ENCODE measurements at places on chromosomes 2 and 18.
A peak's percentile ranks its signal among the peaks of the same experiment; 100 is the strongest.

GRCh38 chr2:149648282-149649030 lies 60.9 kb upstream of the MMADHC start:
- peak; percentile 94 for DNase-seq

- DNase-seq, result no peak
These were observed 109.1 kb downstream of the PID1 start for GRCh38 chr2:229162015-229162414.

- no peak for DNase-seq
These were observed 11.1 kb downstream of the HDAC4 start for GRCh38 chr2:239389414-239390329.

DNA sequence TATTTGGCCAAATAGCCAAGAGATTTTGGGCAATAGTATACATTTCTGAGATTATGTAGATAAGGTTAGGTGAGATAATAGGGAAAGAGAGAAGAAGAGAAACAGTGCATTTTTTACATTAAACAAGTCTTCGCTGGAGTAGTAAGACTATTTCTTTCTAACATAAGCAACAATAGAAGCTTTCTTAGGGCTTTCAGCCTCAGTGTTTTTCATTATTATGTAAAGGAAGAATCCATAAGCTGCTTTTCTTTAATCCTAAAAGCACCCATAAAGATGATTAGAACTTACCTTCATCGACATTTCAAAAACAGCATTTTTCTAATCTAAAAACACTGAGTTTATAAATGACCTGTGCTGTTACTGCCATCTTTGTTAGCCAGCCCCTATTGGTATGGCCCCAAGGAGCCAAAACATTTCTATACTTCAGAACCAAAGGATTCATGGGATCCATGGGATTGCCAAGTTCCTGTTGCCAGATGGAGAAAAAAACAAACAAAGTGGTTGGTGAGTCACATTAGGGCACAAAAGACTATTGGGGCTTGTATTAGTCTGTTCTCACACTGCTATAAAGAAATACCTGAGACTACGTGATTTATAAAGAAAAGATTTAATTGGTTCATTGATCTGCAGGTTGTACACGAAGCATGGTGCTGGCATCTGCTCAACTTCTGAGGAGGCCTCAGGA lies 88.2 kb downstream of the SCG2 start:
- DNase-seq, result no peak

DNA sequence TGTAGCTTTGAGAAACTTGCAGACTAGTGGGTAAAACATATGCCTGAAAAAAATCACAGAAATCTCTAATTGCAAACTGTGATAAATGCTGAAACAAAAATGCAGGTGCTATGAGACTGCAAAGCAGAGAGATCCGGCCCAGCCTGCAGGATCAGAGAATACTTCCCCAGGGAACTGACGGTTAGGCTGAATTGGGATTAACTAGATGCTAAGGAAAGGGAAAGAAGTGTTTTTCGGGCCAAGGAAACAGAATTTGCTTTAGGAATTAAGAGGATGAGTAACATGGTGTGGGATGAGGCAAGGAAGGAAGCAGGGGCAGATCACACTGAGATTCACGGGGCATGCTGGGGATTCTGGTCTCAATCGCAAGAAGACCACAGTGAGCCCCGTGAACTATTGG lies 71.5 kb downstream of the OSBPL6 start:
- DNase-seq, result no peak

GRCh38 chr2:213980883-213981282 lies 430.0 kb upstream of the VWC2L start:
- DNase-seq, result no peak

- no peak for DNase-seq
These were observed 88.3 kb upstream of the TAF1B start for GRCh38 chr2:9755008-9755407.

DNA sequence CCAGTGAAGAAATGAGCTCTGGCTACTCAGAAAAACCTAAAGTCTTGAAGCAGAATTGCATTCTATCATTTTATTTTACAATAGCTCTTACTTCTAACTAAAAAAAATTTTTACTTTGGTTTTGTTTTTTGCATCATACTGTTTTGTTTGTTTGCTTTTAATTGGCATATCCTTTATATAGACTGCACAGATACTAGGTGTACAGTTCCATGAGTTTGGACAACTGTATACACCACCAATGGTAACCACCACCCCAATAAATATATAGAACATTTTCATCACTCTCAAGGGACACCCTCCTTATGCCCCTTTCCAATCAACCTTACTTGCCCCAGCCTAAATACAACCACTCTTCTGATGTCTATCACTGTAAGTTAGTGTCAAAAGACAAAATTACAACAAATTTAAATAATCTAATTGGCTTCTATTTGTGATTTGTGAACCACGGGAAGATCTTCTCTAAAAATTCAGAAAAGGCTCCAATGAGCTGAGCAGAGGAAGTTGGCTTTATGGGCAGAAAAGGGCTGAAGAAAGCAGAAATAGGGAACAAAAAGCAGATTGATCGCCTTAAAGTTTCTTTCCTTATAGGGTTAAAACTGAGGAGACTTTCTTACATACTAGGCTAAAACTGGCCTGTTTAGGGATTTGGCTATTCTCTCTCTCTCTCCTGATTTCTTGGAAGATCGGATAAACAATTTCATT lies 22.2 kb upstream of the SOS1 start:
- no peak for DNase-seq

GRCh38 chr2:189285962-189286645 lies 106.5 kb upstream of the COL5A2 start:
- peak; percentile 90 for DNase-seq

DNA sequence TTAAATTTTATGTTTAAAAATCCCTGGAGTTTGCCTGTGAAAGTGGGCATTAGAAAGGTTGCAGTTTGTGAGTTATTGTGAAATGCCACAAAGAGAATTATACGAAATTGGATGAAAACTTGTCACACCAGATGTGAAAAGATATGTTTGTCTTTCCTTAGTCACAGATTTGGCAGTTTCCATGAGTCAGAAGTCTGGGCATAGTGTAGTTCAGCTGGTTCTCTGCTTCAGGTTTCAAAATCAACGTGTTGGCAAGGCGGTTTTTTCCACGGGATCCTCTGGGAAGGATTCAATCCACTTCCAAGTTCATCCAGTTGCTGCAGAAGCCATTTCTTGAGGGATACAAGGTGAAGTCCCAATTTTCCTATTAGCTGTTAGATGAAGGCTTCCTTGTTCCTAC lies 658.0 kb upstream of the CDH2 start:
- no peak for DNase-seq

GRCh38 chr18:76098674-76099411 lies 396.2 kb downstream of the ZNF516 start:
- no peak for DNase-seq

DNA sequence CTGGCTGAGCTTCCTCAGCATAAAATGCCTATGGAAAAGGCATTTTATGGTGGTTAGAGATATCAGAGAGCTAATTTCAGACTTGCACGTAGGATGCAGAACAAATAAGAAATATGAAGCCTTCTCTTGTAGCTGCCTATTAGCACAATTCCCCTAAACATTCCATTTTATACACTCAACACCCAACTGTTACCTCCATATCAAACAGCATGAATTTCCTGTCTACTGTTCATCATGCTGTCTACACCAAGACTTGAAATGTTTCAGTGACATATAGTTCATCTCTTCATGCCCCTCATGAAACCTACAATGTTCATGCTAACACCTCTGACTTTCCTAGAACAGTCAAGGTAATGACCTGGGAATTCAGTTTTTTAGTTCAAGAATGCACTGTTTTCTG lies 249.9 kb downstream of the PIEZO2 start:
- DNase-seq, result no peak

DNA sequence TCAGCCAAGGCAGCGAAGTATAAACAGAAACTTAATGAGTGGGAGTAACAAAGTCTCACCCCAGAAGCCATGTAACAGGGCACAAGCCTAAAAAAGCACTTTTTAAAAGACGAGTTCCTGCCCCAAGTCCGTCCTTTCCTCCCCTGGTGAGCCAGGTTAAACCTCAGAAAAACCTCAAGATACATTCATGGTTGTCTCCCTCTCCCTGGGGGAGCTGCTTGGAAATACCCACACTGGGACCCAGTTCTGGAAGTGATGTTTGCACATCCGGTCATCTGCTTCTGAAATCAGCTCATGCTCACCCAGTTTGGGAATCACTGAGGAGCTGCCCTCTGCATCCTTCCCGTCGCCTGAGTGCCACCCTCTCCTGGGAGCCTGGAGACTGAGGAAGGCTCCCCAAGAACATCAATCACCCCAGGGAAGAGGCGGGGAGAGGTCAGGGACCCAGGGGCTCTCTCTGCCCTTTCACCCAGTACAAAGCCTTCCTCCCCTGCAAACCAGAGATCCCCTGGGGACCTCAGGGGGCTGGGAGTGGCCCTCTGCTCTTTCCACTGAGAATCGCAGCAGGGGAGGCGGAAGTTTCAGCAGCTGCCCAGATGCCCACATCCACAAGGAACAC lies 150.6 kb upstream of the AGAP1 start:
- no peak for DNase-seq

GRCh38 chr2:233974530-233975071 lies 57.4 kb downstream of the TRPM8 start:
- DNase-seq, result peak; percentile 79

DNA sequence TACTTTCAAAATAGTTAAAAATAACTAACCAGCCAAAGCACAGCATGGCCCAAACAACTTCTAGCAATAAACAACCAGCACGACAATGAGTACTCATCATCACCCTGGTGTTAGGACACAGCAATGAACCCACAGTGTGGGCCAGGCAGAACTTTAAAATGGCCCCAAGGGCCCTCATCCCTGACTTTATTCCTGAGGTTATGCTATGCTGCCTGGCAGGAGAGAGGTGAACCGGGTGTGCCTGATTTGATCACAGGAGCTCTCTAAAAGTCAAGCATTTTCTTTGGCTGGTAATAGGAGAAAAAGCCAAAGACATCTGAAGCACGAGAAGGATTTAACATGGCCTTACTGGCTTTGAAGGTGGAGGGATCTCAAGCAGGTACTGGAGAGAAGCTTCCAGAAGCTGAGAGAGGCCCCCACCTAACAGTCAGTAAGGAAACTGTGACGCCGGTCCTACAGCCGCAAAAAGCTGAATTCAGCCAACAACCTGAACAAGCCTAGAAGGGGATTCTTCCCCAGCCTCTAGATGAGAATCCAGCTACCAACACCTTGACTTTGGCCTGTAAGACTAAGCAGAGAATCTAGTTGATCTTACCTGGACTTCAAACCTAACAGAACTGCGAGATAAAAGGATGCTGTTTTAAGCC lies 115.4 kb downstream of the DDX1 start:
- DNase-seq, result no peak

- no peak for DNase-seq
These were observed 184.7 kb downstream of the MREG start for GRCh38 chr2:215828528-215829184.

- DNase-seq, result no peak
These were observed 321.5 kb downstream of the XIRP2 start for GRCh38 chr2:167209784-167210183.

- DNase-seq, result no peak
These were observed 196.8 kb downstream of the LRRTM4 start for GRCh38 chr2:77325395-77325794.

- no peak for DNase-seq
These were observed 23.7 kb upstream of the BOK start for GRCh38 chr2:241534701-241535375.

- DNase-seq, result no peak
These were observed 37.5 kb downstream of the TIMM21 start for GRCh38 chr18:74185860-74186259.

DNA sequence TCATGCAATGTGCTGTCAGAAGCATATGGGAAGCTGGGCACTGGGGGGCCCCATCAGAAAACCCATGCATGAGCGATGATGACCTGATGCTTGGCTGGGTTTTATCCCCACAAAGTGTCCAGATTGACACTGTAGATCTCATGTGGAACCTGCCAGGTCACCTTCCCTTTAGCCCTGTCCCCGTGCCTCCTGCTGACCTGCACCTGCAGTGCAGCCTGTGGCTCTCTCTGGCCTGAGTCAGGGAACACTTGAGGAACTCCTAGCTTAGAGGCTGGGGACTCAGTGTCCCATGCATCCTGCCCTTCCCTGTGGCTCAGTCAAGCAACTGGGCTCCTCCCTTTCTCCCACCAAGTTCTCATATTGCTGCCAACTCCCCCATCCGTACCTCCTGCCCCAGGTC lies 57.7 kb downstream of the PDCL3 start:
- no peak for DNase-seq

DNA sequence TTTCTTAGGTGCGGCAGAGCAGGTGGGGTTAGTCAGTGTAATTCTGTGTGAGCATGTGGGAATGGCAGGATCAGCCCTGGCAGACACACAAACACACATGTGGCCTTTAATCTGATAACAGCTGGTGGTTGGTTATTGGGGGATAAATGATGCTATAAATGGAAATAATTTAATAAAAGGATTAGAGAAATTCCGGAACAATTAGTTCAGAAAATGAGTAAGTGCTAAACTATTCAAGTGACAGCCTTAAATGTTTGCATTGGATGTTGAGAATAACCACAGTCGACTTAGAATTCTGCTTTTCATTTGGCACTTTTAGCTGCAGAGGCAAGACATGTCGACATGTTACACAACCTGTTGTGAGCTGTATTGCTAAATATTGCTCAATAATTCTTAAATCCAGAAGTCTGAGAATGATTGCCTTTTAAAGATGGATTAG lies 7.2 kb downstream of the SMYD1 start:
- DNase-seq, result peak; percentile 87

DNA sequence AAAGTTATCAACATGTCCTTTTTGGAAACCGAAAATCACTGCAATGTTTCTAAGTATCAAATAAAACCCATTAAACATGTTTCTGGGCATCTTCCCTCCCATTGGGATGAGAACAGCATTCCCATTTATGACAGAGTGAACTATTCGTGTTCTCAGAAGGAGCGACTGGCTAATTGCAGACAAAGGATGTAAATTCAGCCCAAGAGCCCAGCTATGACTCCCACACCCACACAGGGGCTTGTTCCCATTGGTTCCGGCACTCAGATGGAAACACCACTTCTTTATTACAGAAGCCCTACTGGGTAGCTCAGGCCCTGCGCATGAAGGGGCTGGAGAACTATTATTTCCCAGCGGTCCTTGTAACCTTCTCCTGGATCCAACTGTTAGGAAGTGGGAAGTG lies 16.6 kb upstream of the NPAS2 start:
- DNase-seq, result no peak

Measured in AG04449 (cell line).